ENCODE measurements at places on chromosomes 2 and 18.

DNA sequence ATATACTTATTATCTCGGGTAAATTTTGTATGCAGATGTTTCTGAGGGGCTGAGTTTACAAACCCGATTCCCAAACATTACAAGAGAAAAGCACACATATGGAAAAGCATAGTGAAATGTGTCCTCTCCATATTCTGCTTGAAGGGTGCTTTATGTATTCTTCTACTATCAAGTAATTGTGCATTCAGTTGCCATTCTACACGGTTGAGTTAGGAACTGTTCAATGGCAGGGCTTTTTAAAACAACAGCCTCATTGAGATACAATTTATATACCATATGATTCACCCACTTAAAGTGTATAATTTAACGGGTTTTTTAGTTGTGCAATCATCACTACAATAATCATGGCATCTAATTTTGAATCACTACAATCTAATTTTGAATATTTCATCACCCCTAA is 138.4 kb upstream of the DLGAP1 start:
- no peak overlapping the region for H3K4me3 ChIP-seq
- no peaks in the 10 kb centered on the region for H3K36me3 ChIP-seq
- H3K27me3 ChIP-seq = no peaks in the 10 kb centered on the region
- DNase-seq = no peak

DNA sequence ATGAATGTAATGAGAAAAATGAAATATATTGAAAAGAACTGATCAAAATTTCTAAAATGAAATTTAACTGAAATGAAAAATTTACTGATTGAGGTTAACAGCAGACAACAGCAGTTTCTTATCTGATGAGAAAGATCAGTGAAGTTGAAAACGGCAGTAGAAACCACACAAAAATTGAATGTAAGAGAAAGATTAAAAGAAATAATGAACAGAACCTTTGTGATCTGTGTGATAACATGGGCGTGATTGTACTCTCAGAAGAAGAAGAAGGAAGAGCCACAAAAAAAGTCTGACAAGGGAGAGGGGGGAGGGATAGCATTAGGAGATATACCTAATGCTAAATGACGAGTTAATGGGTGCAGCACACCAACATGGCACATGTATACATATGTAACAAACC is 45.2 kb downstream of the FAM117B start:
- no peaks in the 10 kb centered on the region for H3K27me3 ChIP-seq
- no peaks in the 10 kb centered on the region for H3K36me3 ChIP-seq
- H3K4me1 ChIP-seq = no peaks in the 10 kb centered on the region
- no peak overlapping the region for H3K27ac ChIP-seq
- no peak for DNase-seq
- H3K4me3 ChIP-seq = no peak overlapping the region

DNA sequence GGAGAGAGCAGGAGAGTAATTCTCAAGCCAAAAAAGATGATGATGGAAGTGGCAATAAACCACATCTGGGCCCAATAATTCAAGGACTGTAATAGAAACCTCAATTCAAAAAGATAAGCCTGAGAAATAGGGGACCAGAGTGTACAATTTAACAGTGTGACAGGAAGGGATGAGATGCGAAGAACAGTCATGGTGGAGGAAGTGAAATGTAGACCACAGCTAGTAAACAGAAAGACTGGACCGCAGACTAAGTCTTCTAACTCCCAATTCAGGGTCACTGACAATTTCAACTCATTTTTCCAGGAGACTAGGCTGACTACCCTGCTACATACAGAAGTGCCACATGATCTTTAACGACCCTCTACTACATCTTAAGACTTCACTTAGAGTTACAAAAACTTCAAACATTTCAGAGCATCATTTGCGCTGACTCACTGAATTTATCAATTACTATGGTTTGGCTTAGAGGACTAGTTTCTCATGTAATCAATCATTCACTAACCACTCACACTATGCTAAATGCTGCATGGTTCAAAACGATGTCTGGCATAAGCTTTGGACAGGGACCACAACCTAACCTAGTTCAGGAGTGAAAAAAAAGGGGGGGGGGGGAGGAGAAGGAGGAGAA is 9.0 kb downstream of the CUL3 start:
- no peak overlapping the region for H3K4me3 ChIP-seq
- no peak for DNase-seq
- H3K4me1 ChIP-seq = peaks cover 7% of the 10 kb centered on the region
- H3K27me3 ChIP-seq = no peaks in the 10 kb centered on the region
- no peak overlapping the region for H3K27ac ChIP-seq

DNA sequence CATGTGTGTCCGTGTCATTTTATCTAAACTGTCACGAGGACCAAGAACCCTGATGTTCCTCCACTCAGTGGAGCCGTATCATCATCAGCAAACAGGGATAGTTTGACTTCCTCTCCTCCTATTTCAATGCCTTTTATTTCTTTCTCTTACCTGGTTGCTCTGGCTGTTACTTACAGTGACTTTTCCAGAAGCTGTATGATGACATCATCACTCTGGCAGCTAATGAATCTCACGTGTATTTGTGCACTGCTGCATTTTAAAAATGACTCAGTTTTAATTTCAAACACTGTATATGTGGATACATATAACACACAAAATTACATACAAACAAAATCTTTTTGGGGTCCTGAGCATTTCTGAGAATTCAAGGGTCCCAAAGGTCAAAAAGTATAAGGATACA is 481.4 kb downstream of the CDH2 start:
- H3K4me1 ChIP-seq = no peaks in the 10 kb centered on the region
- no peaks in the 10 kb centered on the region for H3K36me3 ChIP-seq
- no peak overlapping the region for H3K27ac ChIP-seq
- no peaks in the 10 kb centered on the region for H3K27me3 ChIP-seq
- no peak for DNase-seq
- no peak overlapping the region for H3K4me3 ChIP-seq

GRCh38 chr2:144471305-144472045 is 48.4 kb downstream of the ZEB2 start:
- H3K27me3 ChIP-seq = no peaks in the 10 kb centered on the region
- no peak for DNase-seq

- H3K27ac ChIP-seq = no peak overlapping the region
- H3K36me3 ChIP-seq = no peaks in the 10 kb centered on the region
- DNase-seq = no peak
- H3K4me3 ChIP-seq = no peak overlapping the region
Observed at GRCh38 chr2:31053929-31054782, 84.1 kb downstream of the GALNT14 start.

DNA sequence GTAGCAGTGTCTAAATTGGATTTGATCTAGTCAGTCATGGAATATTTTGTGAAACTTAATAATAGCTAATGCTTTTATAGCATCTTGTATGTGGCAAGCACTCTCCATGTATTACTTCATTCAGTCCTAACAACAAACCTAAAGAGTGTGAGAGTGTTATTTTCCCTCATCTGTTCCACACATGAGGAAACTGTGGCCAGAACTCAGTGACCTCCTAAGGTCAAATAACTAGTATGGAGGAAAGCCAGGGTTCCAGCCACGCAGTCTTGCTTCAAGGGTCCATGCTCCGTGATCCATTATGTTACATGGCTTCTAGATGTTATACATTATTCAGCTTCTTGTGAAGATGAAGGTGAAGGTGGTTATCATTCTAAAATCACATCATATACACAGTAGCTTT is 45.5 kb downstream of the TWSG1 start:
- no peak overlapping the region for H3K27ac ChIP-seq
- H3K36me3 ChIP-seq = no peaks in the 10 kb centered on the region
- no peaks in the 10 kb centered on the region for H3K4me1 ChIP-seq
- no peak overlapping the region for H3K4me3 ChIP-seq
- no peak for DNase-seq

DNA sequence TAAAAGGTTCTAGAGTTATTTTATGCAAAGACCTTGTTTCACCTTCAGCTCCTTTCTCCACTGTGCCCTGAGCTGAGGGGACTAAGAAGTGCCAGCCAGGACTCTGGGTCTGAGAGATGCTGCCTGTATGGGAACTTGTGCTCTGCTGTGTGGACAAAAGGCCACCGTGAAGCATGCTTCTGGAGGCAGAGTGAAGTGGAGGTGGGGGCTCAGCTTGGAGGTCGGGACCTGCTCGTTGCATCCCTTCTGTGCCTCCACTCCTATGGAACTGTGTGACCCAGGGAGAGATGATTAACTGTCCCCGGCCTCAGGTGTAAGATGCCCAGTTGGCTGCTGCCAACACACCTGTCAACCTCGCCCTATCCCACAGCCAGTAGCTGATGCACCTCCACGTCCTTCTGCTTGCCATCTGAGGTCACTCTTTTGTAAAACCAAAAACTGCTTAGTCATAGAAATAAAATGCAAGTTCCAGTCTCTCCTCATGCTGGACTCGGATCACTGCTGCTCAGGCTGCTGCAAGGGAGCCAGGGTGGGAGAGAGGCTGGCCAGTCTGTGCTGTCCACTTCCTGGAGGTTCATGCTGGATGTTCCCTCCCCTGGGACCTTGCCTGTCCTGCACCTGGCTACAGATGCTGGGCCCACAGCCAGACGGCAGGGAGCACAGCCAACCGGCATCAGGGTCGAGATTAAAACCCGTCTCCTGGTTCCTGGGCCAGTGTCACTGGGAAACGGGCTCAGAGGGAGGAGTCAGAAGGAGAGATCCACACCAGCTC is 113.2 kb downstream of the ACKR3 start:
- H3K4me3 ChIP-seq = no peak overlapping the region
- H3K36me3 ChIP-seq = no peaks in the 10 kb centered on the region
- no peaks in the 10 kb centered on the region for H3K27me3 ChIP-seq
- H3K27ac ChIP-seq = no peak overlapping the region
- H3K4me1 ChIP-seq = peaks cover 8% of the 10 kb centered on the region

- no peaks in the 10 kb centered on the region for H3K4me1 ChIP-seq
- no peak overlapping the region for H3K4me3 ChIP-seq
- no peak overlapping the region for H3K27ac ChIP-seq
- H3K36me3 ChIP-seq = no peaks in the 10 kb centered on the region
- no peak for DNase-seq
- no peaks in the 10 kb centered on the region for H3K27me3 ChIP-seq
Observed at GRCh38 chr2:217660423-217660822, 342.4 kb downstream of the TNS1 start.

- no peak overlapping the region for H3K27ac ChIP-seq
- no peaks in the 10 kb centered on the region for H3K4me1 ChIP-seq
- no peak overlapping the region for H3K4me3 ChIP-seq
Observed at GRCh38 chr2:191462370-191462769, 215.6 kb upstream of the NABP1 start.

DNA sequence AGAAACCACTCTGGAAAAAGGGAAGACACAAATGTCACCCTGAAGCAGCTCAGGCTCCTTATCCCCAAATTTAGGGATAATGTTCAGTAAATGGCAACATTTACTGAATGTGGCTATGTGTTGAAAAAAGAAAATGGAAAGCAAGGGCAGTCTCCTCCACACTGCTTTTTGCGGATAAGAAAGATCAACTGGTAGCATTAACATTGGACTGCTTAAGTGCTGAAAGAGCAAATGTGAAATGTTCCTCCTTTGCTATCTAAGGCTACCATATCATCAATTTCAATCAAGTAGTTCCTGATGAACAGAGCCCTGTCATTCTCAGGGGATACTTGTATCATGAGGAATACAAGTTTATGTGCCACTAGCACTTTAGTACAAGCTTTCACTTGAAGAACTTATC is 12.5 kb downstream of the FBXO11 start:
- H3K36me3 ChIP-seq = no peaks in the 10 kb centered on the region
- no peak overlapping the region for H3K27ac ChIP-seq
- no peaks in the 10 kb centered on the region for H3K4me1 ChIP-seq

DNA sequence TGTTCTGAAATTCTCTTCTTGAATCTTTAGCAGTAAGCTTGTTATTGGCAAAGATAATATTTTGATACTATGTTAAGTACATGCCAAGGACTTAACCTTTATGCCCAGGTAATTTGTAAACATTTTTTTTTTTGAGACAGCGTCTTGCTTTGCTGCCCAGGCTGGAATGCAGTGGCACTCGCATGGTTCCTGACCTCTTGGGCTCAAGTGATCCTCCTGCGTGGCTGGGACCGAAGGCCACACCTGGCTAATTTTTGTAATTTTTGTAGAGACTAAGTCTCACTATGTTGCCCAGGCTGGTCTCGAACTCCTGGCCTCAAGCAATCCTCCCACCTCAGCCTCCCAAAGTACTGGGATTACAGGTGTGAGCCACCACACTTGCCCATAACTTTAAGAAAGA is 35.7 kb upstream of the ZCCHC2 start:
- H3K36me3 ChIP-seq = no peaks in the 10 kb centered on the region
- no peak overlapping the region for H3K4me3 ChIP-seq
- no peaks in the 10 kb centered on the region for H3K27me3 ChIP-seq

DNA sequence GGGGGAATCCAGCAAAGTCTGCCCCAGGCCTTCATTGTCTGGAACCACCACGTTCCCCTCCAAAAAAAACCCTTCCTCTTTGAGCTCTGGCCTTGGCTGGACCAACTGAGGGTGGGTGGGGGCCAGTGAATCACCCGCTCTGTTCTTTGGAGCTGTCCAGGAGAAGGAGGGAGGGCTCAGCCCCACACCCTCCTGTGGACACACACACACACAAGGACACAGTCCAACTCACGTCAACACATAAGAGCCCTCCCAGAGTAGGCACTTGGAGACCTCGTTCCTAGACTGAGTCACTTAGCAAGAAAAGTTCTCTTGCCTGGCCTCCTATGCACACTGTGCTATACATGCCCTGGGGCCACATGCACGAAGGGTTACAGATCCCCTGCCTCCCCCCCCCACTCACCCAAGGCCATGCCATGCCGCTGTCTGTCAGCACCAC is 1.2 kb upstream of the TNS1 start:
- H3K4me1 ChIP-seq = peaks cover 9% of the 10 kb centered on the region
- H3K36me3 ChIP-seq = no peaks in the 10 kb centered on the region
- H3K27ac ChIP-seq = no peak overlapping the region
- H3K4me3 ChIP-seq = no peak overlapping the region
- no peak for DNase-seq
- H3K27me3 ChIP-seq = peaks cover 7% of the 10 kb centered on the region

DNA sequence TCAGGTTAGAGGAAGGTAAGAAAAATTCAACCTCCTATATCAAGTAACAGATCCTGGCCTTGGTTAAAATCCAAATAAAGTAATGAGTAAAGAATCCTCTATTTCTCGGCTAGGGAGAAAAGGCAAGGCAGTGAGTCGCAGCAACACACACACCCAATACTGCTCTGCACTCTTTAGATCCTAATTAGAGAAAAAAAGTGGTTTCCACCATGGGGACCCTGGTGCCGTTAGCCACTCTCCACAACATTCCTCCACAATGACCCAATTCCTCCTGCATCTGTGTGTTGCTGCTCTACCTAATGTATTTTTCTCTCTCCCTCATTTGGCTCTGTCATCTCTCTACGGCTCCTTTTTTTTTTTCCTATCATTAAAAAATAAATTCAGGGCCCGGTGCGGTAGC is 462.7 kb downstream of the METTL4 start:
- no peak overlapping the region for H3K4me3 ChIP-seq
- no peaks in the 10 kb centered on the region for H3K27me3 ChIP-seq
- H3K36me3 ChIP-seq = no peaks in the 10 kb centered on the region
- H3K4me1 ChIP-seq = no peaks in the 10 kb centered on the region
- no peak for DNase-seq

DNA sequence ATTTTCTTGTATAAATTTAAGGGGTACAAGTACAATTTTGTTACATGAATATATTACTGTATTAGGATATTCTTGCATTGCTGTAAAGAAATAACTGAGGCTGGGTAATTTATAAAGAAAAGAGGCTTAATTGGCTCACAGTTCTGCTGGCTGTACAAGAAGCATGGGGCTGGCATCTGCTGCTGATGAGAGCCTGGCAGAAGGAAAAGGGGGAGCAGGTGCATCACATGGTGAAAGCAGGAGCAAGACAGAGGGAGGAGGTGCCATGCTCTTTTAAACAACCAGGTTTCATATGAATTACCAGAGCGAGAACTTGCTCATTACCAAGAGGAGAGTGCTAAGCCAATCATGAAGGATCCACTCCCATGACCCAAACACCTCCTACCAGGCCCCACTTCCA is 399.5 kb upstream of the RAB6C start:
- H3K4me1 ChIP-seq = no peaks in the 10 kb centered on the region
- no peaks in the 10 kb centered on the region for H3K27me3 ChIP-seq
- no peaks in the 10 kb centered on the region for H3K36me3 ChIP-seq

Measured in H1 (cell line).